ENCODE measurements at places on chromosomes 6 and 20.

GRCh38 chr20:2809690-2810089 lies 5.1 kb upstream of the C20orf141 start:
- DNase-seq = no peak

DNA sequence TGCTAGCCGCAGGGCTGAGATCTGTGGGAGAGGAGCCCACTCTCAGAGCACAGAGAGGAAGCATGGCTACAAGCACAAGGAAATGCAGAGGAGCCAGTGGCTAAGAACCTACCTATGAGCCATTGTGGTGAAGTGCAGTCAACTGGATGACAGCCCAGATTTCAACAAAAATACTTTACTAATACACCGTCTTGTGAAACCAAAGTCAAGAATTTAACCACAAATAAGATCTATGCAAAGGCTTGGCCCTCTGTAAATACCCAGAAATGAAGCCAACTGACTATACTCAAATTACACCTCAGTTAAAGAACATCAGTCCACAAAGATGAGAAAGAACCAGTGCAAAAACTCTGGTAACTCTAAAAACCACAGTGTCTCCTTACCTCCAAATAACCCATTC lies 40.1 kb upstream of the PTCHD4 start:
- no peak for DNase-seq

DNA sequence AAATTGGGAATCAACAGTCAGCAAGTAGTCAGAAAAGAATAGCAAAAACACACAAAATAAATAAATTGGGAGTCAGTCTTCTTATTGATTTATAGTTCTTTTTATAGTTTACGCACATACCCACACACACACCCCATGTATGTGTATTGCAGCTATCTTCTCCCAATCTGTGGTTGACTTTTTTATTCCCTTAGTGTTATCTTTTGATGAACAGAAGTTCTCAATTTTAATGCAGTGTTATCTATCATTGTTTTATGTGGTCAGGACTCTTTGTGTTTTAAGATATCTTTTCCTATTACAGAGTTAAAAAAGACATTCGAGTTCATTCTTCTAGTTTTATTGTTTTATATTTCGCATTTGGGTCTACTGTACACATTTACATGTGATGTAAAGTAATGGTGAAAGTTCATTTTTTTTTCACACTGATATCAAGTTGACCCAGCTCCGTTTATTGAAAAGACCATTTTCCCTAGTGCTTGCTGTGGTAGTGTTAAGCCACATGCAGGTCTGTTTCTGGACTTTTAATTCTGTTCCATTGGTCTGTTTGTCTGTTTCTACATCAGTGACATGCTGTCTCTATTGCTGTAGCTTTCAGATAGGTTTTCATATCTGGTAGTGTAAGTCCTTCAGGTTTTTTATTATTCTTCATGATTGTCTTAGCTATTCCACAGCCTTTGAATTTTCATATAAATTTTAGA lies 78.4 kb downstream of the ZFAND3 start:
- no peak for DNase-seq

- DNase-seq = no peak
These were observed 102.6 kb downstream of the KIF13A start for GRCh38 chr6:17884498-17885478.

- no peak for DNase-seq
These were observed 376.1 kb downstream of the UTRN start for GRCh38 chr6:144661116-144661806.

GRCh38 chr20:54088430-54088829 lies 18.0 kb upstream of the BCAS1 start:
- DNase-seq = no peak

DNA sequence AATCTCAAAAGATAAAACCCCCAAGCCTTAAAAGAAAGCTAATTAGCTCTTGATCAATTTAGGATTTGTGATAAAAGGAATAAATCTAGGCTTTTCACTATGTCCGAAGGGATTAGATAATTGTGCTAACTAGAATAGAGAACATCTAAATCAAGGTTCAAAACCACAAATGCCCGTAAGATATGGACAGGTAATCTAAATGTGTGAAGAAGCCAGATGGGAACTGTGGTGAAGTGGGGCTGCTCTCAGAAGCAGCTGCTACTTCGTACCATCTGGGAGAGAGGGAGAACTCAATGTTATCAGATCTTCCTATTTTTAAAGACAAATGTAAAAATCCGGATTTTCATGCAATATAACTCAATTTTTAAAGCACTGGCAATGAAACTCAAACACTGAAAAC lies 44.2 kb downstream of the NCOA6 start:
- no peak for DNase-seq

- no peak for DNase-seq
These were observed 6.1 kb downstream of the SLC32A1 start for GRCh38 chr20:38730167-38730988.

- no peak for DNase-seq
These were observed 128.0 kb downstream of the PHACTR1 start for GRCh38 chr6:12844284-12845223.

GRCh38 chr6:25053875-25054371 lies 118.2 kb upstream of the RIPOR2 start:
- DNase-seq = no peak

- DNase-seq = no peak
These were observed 3.9 kb upstream of the PRDM13 start for GRCh38 chr6:99602520-99603420.

DNA sequence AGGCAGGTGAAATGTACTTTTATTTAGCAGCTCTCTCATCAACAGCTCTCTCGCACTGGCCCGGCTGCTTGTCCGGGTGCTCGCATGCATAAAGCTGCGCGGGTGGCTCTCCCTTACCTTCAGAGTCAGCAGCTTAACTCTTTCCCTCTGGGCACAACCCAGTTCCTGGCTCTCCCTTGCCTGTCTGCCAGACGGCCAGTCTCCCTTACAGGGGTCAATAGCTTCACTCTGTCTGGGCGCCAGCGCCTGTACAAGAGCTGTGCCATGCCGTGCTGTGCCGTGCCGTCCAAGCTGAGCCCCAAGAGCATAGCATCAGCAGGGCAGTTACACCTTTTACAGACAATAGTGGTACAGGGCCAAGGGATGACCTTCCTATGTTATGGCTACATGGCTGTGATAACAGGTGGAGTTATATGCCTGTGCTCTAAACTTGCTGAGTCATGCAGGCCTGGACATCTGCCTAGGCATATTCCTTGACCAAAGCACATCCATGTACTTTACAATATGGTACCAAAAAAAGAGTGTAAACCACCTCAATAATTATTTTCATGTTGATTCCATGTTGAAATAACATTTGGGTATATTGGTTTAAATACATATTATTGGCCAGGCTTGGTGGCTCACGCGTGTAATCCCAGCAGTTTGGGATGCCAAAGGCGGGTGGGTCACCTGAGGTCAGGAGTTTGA lies 47.9 kb downstream of the BLTP3A start:
- no peak for DNase-seq

- no peak for DNase-seq
These were observed 6.6 kb downstream of the GMPR start for GRCh38 chr6:16244869-16245451.

GRCh38 chr6:30741789-30742315 lies 635 bp downstream of the FLOT1 start:
- DNase-seq = no peak

DNA sequence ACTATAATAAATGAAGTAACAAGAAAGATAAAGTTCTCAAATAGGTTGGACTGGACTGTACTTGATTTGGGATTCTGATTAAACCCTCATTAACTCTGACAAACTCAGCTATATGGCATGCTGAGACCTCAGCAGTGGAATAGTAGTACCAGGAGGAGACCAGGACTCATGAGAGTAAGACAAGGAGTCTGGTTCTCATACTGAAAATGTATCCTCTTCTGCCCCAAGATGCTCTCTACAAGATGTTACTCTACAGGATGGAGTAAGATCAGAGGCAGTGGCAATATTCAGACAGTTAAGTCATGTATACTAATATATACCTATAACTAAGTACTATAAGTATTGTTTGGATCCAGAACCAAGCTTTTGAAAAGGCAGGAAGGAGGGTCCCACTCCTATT lies 31.9 kb upstream of the SYNCRIP start:
- no peak for DNase-seq

GRCh38 chr6:77313595-77313994 lies 149.7 kb downstream of the HTR1B start:
- DNase-seq = no peak

DNA sequence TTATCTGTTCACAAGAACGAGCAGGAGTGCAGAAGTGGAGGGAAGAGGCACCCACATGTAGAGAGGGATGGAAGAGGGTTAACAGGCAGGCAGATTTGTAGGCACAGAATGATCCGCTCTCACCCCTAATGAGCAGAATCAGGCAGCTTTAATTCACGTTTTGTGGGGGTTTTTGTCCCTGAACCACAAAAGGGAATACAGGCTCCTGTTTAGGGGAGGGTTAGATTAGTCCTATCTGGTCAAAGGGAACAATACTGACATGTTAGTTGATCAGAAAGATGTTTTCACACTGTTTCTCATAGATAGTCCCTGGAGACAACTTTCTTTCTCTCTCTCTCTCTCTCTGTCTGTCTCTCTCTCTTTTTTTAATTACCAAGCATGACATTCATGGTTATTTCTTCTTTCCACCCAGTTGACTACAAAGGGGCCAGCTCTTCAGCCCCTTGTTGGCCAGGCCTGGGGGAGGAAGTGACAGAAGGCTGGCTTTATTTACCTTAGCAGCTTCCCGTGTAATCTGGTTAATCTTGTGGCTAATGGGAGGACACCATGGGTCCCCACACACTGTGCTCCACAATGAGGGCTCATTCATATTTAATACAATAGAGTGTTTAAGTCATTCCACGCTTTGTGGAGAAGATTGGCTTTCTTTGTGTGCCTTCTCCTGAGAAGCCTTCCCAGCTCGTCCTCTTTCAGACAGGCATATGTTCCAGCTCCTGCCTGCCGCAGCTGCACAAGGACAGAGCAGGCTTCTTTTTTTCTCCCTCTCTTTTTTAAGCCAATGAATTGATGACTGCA lies 958.8 kb downstream of the TFAP2A start:
- DNase-seq = no peak

DNA sequence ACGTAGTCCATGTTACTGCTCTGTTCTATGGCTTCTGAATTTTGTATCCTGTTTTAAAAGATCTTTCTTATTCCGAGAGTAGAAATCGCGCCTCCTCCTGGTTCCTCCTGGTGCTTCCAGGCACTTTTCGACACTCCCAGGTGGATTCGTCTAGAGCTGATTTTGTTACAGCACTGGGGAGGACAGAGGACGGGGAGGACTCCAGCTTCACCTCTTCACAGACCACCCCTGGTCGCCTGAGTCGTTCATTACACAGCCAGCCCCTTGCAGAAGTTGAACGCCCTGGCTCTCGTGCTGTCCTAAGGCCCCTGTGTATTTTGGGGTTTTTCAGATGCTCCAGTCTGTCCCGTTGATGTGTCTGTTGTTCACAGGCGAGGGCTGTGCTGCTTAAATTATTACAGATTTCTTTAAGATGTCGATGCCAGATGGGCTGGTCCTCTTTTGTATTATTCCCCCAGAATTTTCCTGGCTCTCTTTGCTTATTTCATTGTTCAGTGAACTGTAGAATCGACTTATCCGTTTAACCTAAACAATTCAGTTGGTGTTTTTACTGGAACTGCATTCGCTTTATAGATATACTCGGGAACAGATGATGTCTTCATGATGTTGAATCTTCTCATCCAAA lies 30.5 kb downstream of the COL20A1 start:
- DNase-seq = no peak

GRCh38 chr6:45587229-45588060 lies 209.7 kb upstream of the SUPT3H start:
- DNase-seq = no peak

DNA sequence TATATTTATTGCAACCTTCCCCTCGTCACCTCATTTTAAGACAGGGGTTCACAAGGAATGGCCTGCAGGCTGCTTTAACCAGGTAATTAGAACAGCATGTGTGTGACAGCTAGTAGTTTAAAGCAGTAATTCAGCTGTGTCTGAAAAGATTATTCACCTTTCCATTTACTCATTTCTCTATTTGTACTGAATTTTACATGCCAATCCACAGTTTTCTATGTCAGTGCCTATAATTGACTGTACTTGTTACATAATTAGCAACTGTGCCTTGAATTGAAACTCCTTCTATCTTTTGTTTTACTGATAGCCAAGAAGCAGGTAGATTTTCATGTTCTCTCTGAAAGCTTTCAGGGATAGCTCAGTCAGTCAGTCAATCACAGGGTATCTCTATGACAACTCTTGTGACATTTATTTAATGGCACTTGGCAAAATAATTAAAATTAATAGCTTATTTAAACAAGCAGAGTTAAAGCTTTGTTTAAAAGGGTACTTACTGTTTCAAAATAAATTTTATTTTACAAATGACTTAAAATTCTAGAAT lies 214.0 kb downstream of the ZFAND3 start:
- DNase-seq = no peak

DNA sequence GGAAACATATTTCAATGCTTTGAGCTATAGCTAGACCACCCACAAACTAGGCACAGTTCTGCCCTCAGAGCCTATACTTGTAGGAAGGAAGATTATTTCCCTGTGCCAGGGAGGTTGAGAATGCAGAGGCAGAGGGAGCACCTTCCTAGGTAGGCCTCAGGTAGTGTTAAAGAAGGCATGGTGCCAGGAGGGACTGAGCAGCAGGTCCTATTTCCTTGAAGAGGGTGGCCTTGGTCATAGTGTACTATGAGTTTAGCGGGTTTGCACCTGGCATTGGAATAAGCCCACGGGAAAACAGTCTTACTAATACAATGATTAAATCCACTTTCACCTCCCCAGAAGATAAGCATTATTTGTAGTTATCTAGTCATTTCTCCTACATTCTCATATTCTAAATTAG lies 375.4 kb downstream of the CDKAL1 start:
- DNase-seq = no peak

DNA sequence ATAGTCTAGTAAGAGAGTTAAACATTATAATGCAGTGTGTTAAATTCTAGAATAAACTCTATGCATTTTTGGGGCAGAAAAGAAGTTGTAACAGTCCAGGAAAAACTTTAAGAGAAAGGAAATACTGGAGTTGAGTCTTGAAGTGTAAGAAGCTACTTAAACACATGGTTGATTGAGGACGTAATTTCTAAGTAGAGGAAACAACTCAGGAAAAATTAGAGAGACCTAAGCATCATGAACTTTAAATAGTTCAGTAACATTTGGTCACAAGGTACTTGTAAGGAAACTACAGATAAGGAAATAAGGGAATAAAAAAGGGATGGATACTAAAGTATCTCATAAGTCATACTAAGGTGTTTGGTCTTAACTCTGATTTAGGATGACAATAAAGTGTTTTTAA lies 4.7 kb upstream of the TRDN start:
- no peak for DNase-seq

GRCh38 chr6:40253420-40253819 lies 319.2 kb upstream of the MOCS1 start:
- no peak for DNase-seq

GRCh38 chr20:22663528-22664025 lies 79.2 kb upstream of the FOXA2 start:
- DNase-seq = no peak

DNA sequence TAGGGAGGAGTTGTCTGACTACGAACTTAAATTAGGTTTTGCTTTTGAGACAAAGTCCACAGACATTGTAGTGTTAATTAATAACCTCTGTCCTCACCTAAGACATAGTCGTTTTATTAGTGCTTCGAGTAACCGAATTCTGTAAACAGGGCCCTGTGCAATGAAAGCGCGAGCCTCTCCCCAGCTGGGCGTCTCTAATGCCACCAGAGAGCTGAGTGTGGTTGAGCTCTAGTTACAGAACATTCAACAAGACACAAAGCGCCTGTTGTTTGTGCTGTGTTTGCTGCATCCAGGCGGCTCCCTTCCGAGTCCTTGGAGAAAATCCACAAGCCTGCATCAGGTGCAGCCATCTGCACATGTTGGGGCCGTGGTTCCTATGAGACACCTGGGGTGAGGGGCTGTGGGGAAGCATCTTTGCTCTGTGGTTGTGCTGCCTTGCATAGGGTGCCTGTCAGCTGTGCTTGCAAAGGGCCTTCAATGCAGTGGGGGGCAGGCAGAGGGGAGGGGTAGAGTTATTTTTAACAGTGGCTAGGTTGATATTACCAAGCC lies 63.9 kb downstream of the CD164 start:
- DNase-seq = no peak
